IPS-NIHi11 (cell line): ENCODE measurements at places on chromosomes 12 and 14.

- no peak for DNase-seq
These were observed 18.2 kb upstream of the STRAP start for GRCh38 chr12:15863984-15864383.

GRCh38 chr12:122740351-122740750 is 9.7 kb upstream of the HCAR1 start:
- no peak for DNase-seq

- no peak for DNase-seq
These were observed 62.3 kb downstream of the FOS start for GRCh38 chr14:75340921-75341320.

DNA sequence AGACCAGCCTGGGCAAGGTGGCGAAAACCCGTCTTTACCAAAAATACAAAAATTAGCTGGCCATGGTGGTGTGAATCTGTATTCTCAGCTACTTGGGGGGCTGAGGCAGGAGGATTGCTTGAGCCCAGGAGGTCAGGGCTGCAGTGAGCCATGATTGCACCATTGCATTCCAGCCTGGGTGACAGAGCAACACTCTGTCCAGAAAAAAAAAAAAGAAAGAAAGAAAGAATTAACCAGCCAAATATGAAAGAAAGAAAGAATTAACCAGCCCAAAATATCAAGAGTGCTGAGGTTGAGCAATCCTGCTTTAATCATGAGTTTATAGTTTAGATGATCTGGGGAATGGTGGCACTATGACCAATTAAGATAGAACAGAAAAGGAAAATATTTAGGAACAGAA is 3.5 kb upstream of the ACTN1 start:
- no peak for DNase-seq

DNA sequence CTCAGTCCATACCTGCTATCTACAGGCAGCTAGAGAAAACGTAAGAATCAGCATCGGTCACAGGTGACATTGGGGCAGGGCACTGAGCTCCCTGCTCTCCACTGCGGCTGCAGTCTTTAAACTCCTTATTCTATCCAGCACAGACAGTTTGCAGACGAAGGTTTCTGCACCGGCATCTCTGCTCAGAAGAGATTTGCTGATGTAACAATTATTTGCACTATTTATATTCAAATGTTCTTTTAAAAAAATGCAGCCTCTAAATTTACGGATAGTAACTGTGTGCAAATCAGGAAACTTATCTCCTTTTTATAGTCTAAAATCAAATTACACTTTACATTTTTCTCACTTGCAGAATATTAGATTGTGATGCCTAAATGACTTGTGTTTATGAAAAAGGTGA is 671.0 kb downstream of the VRK1 start:
- DNase-seq, result no peak

- peak; percentile 53 for DNase-seq
These were observed 83.0 kb upstream of the CCDC196 start for GRCh38 chr14:66403183-66403582.

DNA sequence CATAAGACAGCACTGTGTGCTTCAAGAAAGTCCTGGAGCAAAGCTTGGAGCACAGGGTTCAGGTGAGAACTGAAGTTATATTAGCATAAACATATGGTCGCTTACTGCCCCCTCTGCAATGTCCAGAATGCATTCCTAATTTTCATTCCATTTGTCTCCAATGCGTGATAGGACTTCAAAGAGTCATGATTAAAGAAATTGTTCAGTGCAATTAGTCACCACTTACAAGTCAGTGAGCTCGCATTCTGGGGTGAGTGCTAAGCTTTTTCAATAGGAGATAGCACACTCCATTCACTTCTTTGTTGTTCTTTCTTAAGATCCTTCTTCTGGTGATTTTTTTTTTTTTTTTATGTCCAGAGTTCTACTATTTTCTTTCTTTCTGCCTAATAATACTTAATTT is 398.4 kb downstream of the SYT1 start:
- peak; percentile 9 for DNase-seq

DNA sequence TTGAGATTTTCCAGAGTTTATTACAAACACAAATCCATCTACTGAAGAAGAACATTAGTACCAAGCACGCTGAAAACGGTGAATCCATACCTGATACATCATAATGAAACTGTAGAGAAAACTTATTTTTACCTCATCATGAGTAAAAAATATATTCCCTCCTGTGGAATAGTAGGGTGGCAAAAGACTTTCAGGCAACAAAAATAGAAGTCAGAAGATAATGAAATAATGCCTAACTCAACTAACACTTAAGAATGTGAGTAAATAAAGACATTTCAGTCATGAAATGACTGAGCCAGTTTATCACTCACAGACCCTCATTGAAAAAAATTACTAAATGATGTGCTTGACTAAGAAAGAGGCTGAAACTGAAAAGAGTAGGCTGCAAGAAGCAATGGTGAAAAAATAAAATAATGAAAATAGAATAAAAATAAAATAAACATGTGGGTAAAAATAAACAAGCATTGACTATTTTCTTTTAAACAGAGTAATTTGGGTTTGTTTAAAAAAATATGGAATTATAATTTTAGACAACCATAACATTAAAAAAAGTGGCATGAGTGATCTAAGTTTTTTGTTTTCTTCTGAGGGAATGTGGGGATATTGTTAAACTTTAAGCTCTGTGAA is 148.6 kb downstream of the ASCL1 start:
- DNase-seq, result no peak

- DNase-seq, result no peak
These were observed 909.4 kb upstream of the LRFN5 start for GRCh38 chr14:40697231-40697630.

- no peak for DNase-seq
These were observed 81.7 kb downstream of the PRKAB1 start for GRCh38 chr12:119749666-119750065.
